Activated T-helper 2 cell treated with anti-CD3 and anti-CD28 coated beads, Interferon-gamma antibody, Interleukin-2, Interleukin-4, amounts not matched to agents 10 μg/mL and 5 μg/mL and 100 μg/mL, durations not matched to agents 14 hours and 24 hours and 36 hours (primary cell): ENCODE measurements at places on chromosomes 12 and 14.

DNA sequence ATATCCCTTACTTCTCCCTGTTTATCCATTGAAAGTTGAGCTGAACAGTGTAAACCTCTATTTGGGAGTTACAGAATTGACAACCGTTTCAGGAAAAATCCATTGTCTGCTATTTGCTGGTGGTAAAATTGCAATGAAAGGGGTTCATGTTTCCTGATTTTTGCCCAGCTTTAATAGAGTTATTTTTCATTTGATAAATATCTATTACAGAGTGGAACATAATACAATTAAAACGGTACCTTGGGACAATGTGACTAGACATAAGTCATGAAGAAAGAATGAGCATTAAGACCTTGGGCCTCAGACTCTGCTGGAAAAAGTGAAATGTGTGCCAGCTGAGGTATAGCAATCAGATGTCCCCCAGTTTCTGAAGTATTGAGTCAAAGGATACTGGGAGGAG lies 13.1 kb downstream of the PTPRR start:
- DNase-seq = no peak

DNA sequence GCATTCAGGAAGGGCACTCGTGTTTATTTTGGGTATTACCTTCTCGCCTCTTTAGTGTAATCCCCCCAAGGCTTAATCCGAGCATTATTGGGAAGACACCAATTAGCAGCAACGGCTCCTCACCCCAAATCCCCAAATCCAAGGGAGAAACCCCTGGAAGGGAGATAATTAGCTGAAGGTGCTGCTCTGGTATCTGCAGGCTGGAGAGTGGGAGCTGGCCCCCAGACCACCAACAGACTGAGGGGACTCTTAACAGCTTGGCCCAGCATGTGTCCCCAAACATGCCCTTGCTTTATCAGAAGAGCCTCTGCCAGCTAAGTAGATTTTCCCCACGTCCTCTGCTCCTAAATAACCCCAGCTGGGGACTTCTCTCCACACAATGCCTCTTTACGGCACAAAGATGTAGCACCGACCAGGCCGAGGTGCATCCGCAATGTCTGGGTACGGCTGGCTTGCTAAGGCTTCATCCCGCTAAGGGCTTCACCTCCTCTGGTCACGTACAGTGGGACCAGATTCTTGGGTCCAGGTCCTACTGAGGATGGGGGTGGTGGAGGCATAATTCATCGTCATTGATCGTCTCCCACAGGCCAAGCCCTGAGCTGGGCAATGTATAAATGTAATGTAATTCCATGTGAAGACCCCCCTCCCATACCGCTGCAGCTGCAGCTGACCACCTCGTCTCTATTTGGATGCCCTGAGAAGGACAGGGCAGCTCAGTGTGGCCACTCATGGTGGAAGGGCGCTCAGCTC lies 123.7 kb upstream of the GSC start:
- DNase-seq = no peak

DNA sequence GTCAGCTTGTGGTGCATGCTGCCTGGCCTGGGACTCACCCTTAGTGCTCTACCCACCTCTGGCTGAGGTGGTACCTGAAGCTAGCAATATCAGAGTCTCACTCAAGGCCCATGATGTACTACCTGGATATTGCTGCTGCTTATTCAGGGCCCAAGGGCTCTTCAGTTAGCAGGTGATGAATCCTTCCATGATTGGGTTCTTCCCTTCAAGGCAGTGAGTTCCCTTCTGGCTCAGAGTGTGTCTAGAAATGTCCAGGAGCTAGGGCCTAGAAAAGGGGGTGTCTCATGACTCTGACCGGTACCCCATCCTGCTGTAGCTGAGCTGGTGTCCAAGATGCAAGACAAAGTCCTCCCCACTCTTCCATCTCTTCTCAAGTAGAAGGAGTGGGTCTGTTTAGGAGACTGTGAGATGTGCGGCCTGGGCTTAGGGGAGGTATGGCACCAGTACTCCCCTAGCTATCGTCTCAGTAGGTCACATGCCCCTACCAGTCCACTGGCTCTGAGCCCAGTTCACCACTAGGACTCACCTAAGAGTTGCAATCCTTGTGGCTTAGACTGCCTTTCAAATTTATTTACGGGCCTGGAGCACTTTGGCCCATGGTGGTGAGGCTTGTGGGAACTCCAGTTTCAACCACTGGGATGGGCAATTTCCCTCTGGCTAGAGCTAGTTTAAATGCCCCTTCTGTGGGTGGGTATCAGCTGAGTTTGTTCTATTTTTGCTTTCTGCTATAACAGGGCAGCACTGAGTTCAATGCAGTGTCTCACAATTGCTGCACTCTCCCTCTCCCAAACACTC lies 12.2 kb downstream of the PRORP start:
- no peak for DNase-seq

GRCh38 chr12:57208631-57209282 lies 7.8 kb upstream of the NXPH4 start:
- no peak for DNase-seq

GRCh38 chr14:99636487-99636886 lies 8.4 kb upstream of the HHIPL1 start:
- DNase-seq = no peak

GRCh38 chr12:51371295-51371953 lies 19.8 kb downstream of the GALNT6 start:
- no peak for DNase-seq

DNA sequence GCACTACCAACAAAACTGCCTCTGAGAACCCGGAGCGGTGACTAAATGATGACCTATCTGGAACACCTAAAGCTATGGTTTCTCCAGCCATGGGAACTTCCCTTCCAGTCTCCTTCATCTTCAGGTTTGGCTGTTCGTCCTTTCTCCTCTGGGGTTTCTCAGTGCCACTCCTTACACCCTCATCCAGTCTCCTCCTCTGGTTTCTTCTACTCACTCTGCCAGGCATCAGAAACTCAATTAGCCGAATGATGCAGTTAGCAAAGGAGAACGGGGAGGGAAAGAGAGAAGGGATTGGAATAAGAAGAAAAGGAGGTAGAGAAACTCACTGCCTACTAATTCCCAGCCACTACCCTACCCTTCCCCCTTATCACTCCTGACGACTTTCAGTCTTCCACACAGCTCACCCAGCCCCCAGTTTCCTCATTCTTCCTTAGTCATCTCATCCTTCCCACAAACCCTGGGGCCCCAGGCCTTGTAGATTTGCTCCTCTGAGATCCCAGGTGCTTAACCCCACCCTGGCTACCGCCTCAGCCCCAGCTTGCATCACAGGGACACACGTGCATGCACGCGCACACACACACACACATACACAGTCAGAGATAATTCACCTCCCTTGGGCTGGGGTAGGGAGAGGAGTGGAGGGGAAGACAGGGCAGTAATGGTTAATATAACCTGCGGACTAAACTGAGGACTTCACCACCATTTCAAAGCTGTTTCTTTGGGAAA lies 13.0 kb downstream of the FGD6 start:
- DNase-seq = no peak

DNA sequence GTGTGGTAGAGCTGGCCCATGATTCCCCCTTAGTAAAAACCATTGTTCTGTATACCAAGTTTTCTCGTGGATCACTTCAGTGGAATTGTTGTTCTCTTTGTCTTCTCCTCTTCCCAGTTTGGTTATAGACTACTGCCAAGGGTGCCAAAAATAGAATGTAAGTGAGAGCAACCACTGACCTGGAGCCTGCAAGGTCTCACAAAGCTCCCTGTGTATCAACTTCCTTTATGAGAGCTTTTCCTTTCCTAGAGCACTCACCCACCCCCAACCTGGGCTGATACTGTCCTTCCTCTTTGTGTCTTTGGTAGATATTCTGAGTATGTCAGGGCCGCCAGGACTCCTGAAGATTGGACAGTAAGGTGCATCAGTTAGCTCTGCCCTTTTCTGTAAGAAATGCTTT lies 101.0 kb downstream of the SCN8A start:
- no peak for DNase-seq

GRCh38 chr12:51864833-51865670 lies 16.5 kb upstream of the FIGNL2 start:
- no peak for DNase-seq

- DNase-seq = no peak
These were observed 2.4 kb downstream of the E2F7 start for GRCh38 chr12:77062846-77063461.

GRCh38 chr12:53227341-53227740 lies 4.7 kb downstream of the RARG start:
- no peak for DNase-seq

- DNase-seq = no peak
These were observed 83.5 kb upstream of the C14orf180 start for GRCh38 chr14:104496095-104496494.

DNA sequence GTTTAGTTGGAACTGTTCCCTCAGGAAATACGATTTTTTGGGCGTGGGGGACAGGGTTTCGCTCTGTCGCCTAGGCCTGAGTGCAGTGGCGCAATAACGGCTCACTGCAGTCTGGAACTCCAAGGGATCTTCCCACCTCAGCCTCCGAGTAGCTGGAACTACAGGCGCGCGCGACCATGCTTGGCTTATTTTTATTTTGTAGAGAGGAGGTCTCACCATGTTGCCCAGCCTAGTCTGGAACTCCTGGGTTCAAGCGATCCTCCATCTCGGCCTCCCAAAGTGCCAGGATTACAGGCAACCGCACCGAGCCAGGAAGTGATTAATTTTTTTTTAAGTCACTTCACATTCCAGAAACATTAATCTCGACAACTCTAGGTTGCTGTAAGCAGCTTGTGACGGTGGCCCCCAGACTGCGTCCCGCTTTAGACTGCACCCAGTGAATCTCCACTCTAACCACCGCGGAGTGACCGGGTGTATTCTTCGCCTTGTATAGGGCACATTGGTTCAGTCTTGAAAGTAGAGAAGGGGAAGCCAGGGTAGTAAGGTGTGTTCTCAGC lies 830 bp upstream of the MIS18BP1 start:
- DNase-seq = no peak

GRCh38 chr14:93962701-93963601 lies 13.4 kb downstream of the ASB2 start:
- peak; percentile 70 for DNase-seq

- no peak for DNase-seq
These were observed 121.5 kb upstream of the VASH1 start for GRCh38 chr14:76639606-76640229.

DNA sequence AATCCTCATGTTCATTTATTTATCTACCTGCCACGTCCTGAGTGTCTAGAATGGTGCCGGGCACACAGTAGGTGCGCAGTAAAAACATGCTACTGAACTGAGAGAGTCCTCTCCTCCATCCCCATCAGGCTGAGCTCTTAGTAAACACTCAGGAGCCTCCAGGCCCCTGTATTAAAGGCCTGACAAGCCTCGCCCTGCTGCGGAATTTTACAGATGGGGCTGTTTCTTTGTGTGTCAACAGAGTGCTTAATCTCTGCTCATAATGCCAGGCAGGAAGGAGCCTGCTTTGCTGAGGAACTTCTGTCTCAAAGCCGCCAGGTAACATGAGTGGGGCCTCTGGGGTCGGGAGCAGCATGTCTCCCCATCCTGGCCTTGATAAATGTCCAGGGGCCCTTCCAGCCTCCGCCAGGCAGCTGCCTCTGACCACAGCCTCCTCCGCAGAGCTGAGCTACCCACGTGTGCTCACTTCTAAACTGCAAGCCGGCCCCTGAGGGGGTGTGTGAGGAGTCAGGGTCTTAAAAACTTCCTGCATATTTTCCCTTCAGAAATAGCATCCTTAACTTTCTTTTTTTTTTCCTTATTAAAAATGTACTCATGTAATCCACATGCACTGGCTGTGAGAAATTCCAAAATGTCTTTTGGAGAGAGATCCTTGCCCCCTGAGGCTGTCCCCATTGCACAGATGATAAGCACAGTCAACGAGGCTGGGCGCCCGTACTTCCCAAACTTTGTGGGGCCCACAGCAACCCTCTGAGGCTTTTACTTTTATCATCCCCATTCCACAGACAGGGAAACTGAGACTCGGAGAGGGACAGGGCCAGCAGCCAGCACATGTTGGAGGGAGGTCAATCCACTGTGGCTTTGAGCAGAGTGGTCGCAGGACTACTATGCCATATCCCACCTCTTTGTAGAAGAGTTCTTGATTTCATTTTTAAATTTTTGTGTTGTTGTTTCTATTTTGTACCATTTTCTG lies 116.0 kb upstream of the NCOR2 start:
- no peak for DNase-seq

GRCh38 chr12:106195621-106196027 lies 52.2 kb downstream of the CKAP4 start:
- DNase-seq = no peak

DNA sequence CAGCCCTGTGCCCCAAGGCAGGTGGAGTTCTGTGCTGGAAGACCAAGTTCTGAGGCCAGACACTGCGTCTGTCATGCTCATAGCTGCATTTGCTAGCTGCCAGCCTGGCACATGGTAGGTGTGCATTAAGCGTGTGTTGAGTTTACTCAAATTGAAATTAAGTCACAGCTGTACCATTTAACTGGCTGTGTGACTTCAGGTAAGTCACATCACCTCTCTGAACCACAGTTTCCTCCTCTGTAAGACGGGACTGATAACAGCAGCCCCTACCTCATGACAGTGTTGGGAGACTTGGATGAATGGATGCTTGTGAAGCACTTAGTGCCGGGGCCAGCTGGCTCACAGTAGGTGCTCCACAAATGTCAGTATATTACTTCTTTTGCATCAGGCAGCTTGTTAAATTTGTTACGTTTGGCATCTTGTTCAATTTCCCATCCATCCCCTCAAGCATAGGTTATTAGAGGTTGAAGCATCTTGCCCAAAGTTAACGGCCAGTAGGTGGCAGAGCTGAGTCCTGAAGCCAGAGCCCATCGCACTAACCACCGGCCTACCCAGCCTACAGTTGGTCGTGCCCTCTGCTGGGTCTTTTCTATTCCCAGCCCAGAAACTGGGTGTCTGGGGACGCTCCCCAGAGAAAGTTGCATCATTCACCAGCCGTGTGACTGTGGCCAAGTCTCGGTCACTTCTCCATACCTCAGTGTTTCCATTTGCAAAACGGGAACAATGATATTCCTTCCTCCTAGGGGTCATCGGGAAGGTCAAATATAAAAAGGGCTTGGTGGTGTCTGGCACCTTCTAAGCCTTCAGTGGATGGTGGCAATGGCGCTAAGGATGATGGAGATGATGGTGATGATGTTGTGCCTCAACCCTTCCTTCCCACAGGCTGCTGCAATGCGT lies 4.5 kb downstream of the DAO start:
- peak; percentile 43 for DNase-seq

DNA sequence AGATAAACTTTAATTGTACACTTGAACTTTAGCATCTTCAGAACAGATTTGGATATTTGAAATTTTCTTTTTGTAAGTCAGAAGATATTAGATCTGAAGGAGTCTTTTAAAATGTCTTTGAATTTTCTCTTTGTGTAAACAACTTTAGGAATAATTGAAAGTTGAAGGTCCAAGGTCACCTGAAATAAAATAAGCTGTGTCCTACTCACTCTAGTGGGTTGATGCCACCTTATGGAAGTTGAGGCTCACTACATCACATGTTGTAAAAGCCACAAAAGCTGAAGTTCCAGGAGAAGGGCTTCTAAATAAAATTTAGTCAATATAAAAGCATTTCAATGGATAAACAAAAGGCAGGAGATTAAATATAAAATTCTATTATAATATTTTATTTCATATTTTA lies 122.0 kb upstream of the ATXN7L3B start:
- DNase-seq = no peak
